ENCODE measurements at places on chromosomes 6 and 20. TPM values are rescaled to one million over a fixed set of nuclear protein-coding genes. Genes with fewer than 3 reads are reported as not detected.

The ARG1 gene
- total RNA-seq: not detected

The OR2H2 gene
- not detected for total RNA-seq

The CGA gene
- not detected for total RNA-seq

- no peak for DNase-seq
Measured at GRCh38 chr6:115668211-115668610, 392.5 kb downstream of the FRK start.

DNA sequence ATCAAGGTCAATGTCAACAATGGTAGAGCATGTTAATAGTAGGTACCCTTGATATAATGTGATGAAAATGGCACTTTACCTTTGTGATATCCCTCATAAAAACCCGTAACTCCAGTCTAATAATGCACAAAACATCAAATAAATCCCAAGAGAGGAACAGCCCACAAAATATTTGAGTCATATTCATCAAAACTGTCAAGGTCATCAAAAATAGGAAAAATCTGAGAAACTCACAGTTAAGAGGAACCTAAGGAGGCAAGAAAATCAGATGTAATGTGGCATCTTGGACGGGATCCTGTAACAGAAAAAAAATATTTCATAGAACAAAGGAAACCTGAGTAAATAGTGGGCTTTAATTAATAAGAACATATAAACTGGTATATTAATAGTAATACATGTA is 25.5 kb upstream of the OSTM1 start:
- DNase-seq: no peak

GRCh38 chr6:158784505-158784904 is 34.7 kb downstream of the EZR start:
- no peak for DNase-seq

DNA sequence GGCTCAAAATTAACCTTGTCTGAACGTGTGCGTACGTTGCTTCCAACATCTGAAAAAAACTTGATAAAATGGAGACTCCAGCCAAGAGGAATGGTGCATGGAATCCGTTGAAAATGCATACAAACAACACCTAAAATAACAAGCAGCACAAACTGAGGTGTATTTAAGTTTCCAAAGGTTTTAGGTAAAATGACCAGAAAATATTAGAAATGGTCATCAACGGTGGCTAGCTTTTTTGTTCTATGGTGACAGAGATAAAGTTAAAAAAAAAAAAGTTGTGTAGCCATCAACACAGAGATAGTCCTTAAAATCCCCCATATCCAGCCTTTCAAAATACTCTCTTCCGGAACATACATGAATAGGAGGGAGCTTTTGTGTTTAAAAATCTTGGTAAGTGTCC is 651 bp upstream of the TFAP2B start:
- no peak for DNase-seq

GRCh38 chr6:159577564-159577963 is 115.5 kb downstream of the SOD2 start:
- no peak for DNase-seq

Data from CD8-positive, alpha-beta T cell (primary cell).